AML-193 (cell line): ENCODE measurements at places on chromosomes 3 and 15.

GRCh38 chr15:69908590-69909420 is 188.9 kb downstream of the TLE3 start:
- DNase-seq, result no peak

DNA sequence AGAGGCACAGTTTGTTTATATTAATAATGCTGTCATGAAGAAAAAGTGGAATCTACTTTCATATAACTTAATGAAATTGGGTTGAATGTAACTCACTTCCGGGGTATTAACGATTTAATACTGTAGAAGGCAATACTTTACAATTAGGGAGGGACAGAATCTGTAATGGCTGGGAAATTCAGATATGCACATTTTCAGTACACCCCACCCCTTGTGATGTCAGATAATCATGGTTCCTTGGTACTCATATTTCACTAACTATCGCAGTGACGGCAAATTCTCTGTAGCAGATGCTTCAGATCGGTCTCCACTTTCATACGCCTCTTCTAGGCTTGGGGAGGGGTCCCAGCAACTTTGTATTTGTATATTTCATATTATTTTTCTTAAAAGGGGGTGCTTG is 207.3 kb downstream of the GABRB3 start:
- no peak for DNase-seq

DNA sequence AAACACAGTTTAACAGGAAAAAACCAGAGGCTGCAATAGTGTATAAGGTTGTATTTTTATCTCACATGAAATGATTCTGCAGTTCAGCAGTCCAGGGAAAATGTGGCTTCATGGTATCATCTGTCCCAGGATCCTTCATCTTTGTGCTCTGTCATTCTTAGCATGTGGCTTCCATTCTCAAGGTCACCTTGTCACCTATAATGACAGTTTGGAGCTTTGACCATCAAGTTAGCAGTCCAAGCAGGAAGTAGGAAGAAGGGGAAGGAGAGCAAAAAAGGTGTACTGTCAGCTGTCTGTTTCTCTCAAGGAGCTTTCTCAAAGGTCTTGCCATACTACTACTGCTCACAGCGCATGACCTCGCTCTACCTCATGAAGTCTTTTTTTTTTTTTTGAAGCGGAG is 58.6 kb upstream of the CRTC3 start:
- DNase-seq, result no peak

DNA sequence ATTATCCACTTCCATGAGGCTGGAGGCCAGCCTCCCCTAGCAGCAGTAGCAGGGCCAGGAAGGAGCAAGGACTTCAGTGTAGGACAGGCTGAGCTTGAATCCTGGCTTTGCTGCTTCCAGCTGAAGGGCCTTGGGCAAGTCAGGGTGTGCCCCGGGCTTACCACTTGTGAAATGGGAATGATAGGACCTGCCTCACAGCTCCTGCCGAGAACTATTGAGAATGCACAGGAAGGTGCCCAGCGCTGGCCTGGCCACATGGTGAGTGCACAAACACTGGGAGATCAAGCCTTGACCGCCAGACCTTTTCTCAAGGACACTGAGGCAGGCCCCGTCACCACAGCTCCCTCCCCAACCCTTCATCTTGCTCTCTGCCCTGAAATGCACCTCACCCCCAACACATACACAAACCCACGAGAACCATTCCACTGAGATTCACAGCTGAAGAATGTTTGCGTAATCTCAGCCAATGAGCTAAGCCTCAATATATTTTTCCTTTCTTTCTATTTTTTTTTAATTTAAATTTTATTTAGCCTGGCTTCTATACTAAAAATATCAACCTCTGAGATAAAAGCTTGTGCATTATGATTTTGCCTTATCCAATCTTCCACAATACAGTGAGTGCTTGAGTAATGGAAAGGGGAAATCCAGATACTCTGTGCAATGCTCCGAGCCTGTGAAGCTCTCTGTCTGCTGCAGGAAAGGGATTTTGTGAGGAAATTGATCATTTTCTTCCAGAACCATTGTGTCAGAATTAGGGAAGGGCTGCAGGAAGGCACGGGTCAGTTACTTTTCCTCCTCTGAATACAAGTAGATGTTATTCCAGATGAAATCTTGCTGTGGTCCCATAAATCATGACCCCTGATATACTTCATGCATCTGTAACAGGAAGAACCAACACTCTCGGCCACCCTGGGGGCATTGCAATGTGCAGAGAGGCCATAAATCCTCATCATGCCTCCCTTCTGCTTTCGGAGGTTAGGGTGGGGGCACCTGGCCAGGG is 193.9 kb downstream of the TLE3 start:
- no peak for DNase-seq

DNA sequence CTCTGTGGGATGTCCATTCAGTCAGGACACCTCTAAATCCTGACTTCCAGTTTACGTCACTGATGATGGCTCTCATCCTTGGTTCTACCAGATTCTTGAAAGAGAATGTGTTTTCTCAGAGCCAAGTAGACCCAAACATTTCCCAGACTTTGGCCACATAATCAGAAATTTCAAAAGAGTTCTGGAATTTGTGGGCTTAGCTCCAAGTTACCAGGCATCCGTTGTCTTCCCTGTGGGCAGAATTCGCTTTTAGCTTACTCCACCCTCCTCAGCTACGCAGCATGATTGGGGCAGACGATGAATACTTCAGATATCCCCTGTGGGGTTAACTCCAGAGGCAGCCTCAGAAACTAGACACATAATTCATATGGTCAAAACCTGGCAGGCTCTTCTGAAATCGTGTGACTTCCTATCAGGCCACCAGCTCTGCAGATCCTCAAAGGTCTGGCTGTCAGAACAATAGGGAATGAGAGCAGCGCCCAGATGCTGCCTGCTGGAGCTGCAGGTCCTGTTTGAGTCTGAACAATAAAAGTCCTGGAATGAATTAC is 30.6 kb downstream of the CRTC3 start:
- DNase-seq, result no peak

DNA sequence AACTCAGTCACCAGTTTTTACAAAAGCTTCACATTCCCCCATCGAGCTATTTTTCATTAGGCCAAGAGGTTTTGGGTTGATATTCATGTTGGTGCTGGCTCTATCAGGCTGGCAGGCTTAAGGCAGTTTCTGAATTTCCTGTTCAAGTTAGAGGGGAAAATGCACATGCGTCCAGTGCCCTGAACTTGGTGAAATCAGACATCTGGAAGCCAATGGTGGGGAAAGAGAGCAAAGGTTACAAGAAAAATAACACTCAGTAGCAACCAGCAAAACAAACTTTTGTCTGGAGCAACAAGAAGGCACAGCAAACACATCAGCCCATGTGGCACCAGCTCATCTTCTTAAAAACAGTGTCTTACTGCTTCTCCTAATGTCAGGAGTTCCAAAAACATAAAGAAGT is 155.6 kb upstream of the TSC22D2 start:
- no peak for DNase-seq

DNA sequence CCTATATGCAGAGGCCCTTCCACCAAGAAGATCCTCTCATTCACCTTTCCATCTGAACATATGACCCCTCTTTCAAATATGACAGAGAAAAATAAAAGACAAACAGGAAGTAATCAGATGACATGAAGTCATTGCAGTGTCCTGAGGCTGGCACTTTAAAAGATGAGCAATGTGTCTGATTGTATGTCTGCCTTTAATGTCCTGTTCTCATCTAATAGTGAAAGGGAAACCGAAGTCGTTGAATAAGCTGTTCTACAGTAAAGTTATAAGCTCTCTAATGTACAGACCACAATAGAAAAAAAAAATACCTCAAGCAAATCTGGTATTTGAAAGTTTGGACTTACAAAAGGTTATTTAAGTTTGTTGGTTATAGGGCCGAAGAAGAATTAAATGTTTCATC is 243.0 kb downstream of the CLSTN2 start:
- DNase-seq, result no peak

DNA sequence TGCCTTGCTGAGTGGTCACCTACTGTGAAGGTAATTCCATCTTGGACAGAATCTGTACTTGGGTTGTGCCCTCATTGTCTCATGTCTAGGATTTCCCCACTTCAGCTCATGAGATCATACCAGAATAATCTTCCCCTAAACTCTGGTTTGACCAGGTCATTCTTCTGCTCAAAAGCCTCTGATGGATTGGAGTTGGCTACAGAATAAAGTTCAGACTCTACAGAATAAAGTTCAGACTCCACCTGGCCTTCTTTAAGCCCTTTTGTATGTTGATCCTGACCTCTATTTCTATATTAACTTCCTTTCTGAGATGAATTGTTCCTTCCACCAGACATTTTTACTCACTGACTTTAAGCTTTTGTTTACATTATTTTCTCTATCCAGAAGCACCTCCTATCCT is 6.4 kb upstream of the GLCE start:
- no peak for DNase-seq

DNA sequence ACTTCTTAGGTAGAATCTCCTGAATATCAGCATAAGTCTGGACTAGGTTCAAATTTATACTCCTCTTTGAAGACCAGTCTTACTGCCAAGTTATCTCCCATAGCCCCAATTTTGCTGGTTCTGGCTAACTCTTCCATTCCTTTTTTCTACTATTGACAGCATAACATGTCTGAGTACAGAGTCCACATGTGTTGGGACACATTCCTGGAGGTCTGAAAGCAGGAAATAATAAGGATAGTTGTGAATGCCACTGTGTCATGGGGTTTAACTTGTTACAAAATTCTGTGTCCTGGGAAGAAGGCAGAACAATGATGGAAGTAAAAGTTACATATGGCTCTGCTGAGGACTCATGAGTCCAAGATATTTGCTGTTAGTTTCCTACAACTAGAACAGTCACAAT is 57.4 kb upstream of the ZBTB20 start:
- no peak for DNase-seq
